Substantia nigra (tissue), 51 donors: ENCODE measurements at places on chromosomes 3 and 15.

- DNase-seq, result no peak
Measured at GRCh38 chr3:54064486-54064885, 57.9 kb upstream of the CACNA2D3 start.

DNA sequence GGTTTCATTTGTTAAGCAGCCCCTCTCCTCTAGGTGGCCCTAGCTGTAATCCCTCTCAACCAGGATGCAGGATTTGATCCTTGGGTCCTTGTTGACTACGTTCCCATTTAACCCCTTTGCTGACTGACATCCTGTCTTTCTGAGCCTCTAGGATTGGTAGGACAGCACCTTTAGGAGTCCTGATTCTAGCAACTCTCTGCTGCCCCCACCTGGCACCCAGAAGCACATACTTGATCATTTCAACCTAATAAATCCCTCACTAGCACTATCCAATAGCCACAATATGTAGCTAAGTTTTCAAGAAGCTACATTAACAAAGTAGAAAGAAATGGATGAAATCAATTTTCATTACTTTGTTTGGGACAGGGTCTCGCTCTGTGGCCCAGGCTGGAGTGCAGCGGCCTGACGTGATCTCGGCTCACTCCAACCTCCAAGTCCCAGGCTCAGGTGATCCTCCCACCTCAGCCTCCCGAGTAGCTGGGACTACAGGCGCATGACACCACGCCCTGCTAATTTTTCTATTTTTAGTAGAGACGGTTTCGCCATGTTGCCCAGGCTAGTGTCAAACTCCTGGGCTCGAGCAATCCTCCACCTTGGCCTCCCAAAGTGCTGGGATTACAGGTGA lies 28.3 kb downstream of the RSL24D1 start:
- peak; percentile 27 for DNase-seq

DNA sequence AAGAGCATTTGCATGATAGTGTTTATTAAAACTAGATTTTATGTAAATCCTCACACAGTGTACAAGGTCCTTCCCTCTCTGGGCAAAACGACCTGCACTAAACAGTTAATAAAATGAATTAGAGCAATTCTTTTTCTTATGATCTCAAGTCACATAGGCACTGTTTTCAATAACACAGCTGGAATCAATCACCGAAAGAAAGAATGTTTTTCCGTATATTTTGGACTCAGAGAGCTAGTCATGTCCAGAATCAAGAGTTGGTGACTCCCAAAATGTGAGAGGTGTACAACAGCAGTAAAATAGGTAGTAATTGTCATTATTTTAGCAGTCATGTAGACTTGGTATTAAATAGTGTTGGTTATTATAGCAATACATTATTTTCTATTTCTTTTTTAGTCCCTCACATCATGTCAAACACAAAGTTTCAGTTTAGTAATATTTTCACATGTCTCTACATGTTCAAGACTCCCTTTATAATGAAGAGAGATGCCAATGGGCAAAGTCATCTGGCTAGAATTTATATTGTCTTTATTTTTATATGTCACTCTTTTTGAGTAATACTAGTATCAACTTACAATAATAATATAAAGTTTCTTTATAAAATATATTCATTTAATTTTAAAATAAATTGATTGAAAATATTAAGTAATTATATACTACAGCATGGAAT lies 448.6 kb upstream of the CDIN1 start:
- DNase-seq, result no peak

DNA sequence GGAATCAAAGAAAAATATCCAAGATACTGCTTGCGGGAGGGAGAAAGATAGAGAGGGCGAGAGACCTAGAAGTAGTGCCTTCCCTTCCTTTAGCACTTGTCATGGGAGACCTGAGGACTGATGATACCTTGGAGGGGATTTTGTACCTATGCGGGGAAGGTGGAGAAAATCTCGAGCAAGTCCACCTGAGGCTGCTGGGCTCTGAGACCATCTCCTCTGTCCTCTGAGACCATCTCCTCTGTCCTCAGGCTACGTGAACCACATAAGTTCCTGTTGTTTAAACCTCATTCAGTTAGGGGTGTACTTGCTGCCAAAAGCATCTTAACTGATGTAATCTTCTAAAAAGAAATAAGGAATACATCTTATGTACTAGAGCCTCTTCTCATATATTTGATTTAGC lies 164.9 kb downstream of the NR2F2 start:
- DNase-seq, result no peak

GRCh38 chr3:126811530-126811929 lies 107.5 kb downstream of the CHCHD6 start:
- DNase-seq, result no peak

DNA sequence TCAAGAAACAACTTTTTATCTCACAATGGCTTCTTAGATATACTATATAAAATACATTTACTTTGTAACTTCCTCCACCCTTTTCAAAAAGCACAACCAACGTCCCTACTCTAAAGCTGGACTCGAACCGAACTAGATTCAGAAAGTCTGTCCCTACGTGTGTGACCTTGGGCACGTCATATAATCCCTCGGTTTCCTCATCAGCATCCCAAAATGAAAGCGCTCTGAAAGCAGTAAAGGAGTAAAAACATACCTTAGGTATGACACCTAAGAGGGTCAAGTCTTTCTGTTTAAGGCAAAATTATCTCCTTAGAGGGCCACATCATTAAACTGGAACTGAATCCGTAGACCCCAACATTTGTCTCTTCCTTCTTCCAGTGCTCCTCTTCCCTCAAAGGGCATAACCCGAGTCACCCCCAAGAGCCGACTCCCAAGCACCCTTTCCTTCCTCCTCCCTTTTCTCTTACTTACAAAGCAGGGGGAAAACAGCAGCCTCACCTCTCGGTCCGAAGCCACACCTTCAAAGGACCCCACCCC lies 663 bp downstream of the PDCD10 start:
- DNase-seq, result no peak

DNA sequence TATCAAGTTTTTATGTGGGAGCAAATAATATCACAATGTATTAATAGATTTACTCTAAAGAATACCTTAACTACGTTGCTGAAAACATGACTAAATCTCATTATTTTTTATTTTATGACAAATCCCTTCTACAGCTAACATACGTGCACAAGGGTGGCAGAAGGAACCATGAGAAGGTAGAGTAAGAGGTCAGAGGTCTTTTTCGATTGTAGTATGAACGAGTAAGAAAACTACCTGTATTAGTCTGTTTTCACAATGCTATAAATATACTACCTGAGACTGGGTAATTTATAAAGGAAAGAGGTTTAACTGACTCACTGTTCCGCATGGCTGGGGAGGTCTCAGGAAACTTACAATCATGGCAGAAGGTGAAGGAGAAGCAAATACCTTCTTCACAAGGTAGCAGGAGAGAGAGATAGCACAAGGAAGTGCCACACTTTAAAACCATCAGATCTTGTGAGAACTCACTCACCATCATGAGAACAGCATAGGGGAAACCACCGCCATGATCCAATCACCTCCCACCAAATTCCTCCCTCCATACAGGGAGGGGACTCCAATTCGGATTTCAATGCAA lies 95.3 kb downstream of the SUCLG2 start:
- DNase-seq, result no peak

DNA sequence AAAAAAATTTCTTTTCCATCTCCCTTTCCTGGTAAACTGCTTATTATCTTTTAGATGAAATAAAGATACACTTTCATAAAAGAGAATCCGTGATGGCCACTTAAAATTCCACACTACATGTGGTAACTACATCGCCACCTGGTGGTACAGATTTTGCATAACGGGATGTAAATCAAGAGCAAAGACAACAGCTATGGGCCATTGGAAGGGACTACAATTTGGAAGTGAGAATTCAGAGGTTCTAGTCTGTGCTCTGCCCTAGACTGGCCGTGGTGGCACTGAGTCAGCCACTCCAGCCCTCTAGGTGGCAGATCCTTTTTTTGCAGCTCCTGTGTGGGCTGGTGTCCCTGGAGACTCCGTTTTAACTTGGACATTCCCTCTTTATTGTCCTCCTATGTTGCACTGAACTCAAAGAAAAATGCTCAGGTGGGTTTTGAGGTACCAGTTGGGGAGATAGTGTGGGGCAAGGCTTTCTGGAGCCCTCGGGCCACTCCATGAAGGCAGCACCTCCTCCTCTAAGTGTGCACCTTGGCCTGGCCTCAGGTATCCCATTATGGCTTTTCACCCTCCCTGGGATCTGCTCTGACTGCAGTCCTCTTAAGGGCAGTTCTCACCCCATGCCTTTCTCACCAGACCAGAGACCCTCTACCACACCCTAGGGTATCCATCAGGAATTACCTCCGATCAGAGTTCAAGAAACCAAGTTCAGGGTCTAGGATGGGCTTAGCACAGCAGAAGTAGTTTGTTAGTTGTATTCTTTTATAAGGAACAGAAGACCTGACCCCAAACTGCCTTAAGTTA lies 54.9 kb downstream of the SPSB4 start:
- DNase-seq, result no peak

- peak; percentile 64 for DNase-seq
Measured at GRCh38 chr3:42654331-42655201, 1.1 kb downstream of the ZBTB47 start.

DNA sequence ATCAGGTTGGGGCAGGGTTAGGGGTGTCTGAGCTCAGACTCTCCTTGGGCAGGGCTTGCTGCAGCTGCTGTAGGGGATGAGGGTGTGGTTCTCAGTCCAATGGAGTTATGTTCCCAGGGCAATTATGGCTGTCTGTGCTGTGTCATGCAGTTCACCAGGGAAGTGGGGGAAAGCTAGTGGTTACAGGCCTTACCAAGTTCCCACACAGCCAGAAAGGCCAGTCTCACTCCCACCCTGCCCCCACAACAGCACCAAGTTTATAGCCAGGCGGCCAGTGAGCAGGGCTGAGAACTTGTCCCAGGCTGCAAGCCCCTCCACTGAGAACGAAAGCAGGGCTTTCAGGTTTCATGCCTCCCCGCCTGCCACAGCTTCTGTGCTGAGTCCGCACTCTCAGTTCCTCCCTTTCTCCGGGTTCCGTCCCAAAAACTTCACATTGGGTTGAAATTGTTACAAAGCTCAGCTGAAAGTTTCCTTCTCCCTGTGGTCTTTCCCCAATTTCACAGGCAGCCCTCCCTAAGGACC lies 19.6 kb upstream of the CPOX start:
- DNase-seq, result peak; percentile 17

DNA sequence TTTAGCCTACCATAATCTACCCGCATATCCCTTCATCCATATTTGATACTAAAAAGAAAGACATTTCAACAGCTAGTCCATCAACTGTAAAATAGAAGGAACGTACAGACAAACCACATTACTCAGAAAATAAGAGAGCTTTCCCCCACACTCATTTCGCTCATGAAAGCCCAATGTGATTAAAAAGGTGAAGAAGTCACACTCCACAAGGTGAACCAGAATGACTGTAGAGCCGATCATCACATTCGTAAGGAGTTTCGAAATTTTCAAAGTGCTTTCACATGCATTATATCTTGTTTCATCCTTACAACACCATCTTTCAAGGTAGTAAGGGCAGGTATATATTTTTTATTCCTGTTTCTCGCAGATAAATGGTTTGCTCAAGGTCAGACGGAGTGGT lies 225.3 kb downstream of the FOXP1 start:
- DNase-seq, result no peak

DNA sequence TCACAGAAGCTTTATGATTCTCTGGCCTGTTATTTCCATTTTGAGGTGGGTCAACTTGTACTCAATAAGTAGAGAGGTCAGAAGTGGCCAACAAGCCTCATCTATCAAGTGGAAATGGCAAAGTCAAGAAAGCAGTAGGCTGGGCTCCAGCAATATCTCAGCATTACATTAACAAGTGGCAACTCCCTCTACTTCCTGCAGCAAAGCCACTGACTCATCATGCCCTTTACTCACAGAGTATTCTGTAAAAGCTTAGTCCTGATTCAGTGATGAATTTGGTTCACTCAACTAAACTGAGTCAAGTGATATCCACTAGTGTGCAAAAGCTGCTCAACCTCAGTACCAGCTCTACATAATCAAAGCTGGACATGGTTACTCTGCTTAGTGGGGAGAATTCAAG lies 954.6 kb downstream of the EPHA3 start:
- DNase-seq, result no peak

DNA sequence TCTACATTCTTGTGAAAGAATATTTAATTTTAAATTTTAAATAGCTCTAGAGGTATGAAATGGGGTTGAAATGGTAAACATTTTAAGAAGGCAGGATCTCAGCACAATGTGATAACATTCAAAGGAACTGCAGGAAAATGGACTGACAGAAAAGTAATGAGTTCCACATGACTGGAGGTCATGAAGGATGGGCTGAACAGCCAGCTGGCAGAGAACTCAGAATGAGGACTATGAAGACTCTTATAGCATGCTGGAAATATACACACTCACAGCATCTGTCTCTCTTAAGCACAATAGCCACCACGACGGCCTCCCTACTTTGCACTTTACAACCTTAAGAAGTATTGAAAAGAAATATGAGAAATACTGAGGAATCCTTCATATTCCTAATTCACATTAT lies 94.7 kb downstream of the TNIK start:
- DNase-seq, result no peak

- DNase-seq, result no peak
Measured at GRCh38 chr3:159482241-159482993, 506.2 kb upstream of the IL12A start.

DNA sequence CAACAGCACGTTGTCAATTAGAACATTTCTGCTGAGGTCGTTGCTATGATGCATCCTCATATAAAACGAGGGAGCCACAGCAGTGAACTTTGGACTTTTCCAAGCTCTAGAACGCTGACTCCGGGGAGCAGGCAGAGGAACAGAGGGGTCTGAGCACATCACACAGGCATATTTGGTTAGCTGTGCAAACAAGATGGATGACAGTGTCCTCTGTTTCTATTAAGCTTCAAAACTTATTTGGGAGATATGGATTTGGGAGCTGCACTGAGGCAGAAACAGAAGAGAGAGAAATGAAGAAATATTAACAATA lies 278.0 kb upstream of the TBL1XR1 start:
- no peak for DNase-seq

- no peak for DNase-seq
Measured at GRCh38 chr3:50662408-50662807, 12.3 kb upstream of the DOCK3 start.

- peak; percentile 17 for DNase-seq
Measured at GRCh38 chr3:49339581-49339940, 292 bp downstream of the USP4 start.

DNA sequence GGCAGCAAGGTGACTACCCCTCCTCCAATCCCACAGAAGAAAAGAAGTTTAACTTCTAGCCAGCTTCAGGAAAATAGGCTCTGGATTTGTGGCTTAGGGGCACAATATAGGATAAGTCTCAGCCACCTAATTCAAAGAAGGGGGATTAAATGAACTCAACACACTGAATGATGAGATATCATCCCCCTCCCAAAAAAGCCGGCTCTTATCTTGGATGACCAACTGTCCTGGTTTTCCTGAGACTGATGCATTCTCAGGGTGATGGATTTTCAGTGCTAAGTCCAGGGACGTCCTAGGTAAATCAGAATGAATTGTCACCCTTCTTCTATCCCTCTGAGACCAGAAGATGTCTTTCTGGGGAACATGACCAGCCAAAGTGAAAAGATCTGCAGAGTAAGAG lies 487.0 kb upstream of the PROK2 start:
- no peak for DNase-seq

- no peak for DNase-seq
Measured at GRCh38 chr3:132236701-132237651, 80.2 kb upstream of the ACP3 start.
